ENCODE measurements at places on chromosomes 11 and 22. TPM values are rescaled to one million over a fixed set of nuclear protein-coding genes. Genes with fewer than 3 reads are reported as not detected.
A peak's percentile ranks its signal among the peaks of the same experiment; 100 is the strongest.

DNA sequence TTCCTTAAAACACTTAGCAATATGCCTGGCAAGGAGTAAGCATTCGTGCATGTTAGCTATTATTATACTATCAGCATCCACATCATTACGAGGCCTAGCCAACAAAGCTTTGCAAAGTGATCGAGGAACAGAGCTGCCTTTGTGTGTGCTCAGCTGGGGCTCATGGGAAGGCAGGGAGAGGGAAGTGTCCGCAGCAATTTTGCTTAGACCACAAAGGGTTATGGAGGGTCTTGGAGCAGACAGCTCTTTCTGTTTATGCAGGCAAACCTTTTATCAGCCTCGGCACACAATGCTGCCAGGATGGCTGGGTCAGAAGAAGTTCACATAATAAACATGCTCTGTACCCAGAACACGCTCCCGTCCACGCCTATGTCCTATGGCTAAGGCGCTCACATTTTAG lies 10.9 kb upstream of the DKK3 start:
- DNase-seq, result no peak
- H3K36me3 ChIP-seq, result no peaks in the 10 kb centered on the region
- H3K4me1 ChIP-seq, result no peaks in the 10 kb centered on the region
- H3K27ac ChIP-seq, result no peak overlapping the region
- no peak overlapping the region for H3K4me3 ChIP-seq

The ARHGAP8 gene
- total RNA-seq, result 9.3 TPM

The DSCAML1 gene
- total RNA-seq, result 0.25 TPM

DNA sequence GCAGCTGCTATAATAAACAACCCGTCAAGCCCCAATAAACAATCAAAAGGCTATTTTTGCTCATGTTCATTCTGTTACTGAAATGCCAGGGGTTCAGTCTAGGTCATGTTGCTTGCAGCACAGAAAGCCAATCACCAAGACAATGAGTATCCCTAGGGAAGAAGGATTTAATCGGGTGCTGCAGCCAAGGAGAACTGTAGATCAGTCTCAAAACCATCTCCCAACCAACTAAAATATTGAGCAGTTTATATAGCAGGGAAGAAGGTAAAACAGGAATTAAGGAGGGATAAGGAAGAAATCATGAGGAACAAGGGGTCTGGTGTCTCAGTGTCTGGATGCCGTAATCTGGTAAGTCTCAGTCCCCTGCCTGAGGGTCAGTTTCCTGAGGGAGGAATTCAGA lies 169.5 kb downstream of the BLID start:
- no peaks in the 10 kb centered on the region for H3K36me3 ChIP-seq
- no peaks in the 10 kb centered on the region for H3K27me3 ChIP-seq
- DNase-seq, result no peak
- no peaks in the 10 kb centered on the region for H3K4me1 ChIP-seq
- no peak overlapping the region for H3K27ac ChIP-seq
- no peak overlapping the region for H3K4me3 ChIP-seq

DNA sequence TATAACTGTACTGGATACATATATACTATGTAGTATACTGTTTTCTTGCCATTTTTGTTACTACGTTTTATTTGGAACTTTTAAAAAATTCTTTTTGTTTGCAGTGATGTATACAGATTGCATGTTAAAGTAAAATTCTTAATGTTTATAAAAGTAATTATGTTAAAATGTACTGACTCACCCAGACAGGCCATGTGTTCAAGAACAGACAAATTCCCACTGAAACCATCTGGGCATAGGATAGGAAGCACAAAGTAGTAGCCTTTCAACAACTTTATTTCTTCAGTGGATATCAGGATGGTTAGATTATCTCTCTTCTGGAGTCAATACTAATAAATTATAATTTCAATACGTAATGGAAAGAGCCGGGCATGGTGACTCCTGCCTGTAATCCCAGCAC lies 19.8 kb downstream of the PRMT3 start:
- no peak overlapping the region for H3K4me3 ChIP-seq
- H3K4me1 ChIP-seq, result no peaks in the 10 kb centered on the region
- no peak overlapping the region for H3K27ac ChIP-seq

GRCh38 chr11:112391086-112391485 lies 130.4 kb upstream of the PLET1 start:
- H3K36me3 ChIP-seq, result no peaks in the 10 kb centered on the region
- H3K4me3 ChIP-seq, result no peak overlapping the region
- H3K27ac ChIP-seq, result no peak overlapping the region

DNA sequence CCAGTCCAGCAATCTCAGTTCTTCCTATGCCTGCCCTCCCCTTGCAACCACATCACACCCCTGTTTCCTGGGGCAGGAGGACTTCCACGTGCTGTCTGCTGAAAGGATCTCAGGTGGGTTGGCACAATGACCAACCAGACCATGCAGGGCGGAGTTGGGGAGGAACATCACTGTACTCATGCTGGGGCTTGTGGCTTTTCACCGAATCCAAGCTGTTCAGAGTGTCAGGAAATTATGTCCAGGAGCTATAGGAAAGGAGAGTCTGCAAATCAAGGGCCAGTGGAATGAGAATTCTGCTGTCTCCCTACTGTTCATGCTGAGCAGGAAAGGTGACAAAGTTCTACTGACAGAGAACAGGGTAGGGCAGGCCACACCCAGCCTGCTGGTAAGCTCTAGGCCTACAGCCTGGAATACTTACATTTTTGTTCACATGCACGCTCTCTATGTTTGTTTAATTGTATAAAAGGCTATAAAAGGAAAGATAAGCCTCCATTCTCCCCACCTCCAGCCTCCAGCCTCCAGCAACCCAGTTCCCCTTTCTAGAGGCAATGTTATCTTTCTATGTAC lies 1.7 kb upstream of the PLAAT2 start:
- H3K27ac ChIP-seq, result no peak overlapping the region
- no peak overlapping the region for H3K4me3 ChIP-seq
- no peak for DNase-seq
- H3K27me3 ChIP-seq, result no peaks in the 10 kb centered on the region
- H3K36me3 ChIP-seq, result no peaks in the 10 kb centered on the region

GRCh38 chr11:12812849-12813248 lies 138.6 kb downstream of the TEAD1 start:
- peaks cover 73% of the 10 kb centered on the region for H3K4me1 ChIP-seq
- no peaks in the 10 kb centered on the region for H3K36me3 ChIP-seq
- H3K4me3 ChIP-seq, result no peak overlapping the region
- no peak for DNase-seq

DNA sequence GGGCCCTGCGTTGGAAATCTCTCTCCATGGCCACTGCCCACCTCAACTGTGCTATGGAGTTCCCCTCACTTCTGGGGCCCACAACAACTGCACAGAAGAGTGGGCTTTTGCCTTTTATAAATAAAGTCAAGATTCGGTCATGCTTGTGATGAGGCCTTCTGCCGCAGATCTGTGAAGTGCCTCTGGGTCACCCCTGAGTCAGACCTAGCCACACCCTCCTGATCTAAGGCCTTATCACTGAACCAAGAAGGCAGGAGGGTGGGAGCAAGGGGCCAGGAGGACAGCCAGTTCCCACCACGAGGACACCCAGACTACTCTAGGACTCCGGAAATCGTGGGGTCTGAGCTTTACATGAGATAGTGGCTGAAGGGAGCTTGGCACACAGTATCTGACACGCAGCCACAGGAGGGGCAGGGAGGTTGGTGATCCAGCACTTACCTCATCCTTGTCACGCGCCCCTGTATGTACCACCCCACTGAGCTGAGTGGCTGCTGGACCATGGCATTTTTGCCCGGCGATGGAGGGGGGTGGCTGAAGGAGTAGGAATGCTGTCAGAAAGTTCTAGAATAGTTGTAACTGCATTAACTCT lies 115.7 kb downstream of the ABTB2 start:
- no peak for DNase-seq
- H3K4me1 ChIP-seq, result peaks cover 23% of the 10 kb centered on the region
- no peaks in the 10 kb centered on the region for H3K27me3 ChIP-seq
- no peak overlapping the region for H3K27ac ChIP-seq

The GAB4 gene
- not detected for total RNA-seq

DNA sequence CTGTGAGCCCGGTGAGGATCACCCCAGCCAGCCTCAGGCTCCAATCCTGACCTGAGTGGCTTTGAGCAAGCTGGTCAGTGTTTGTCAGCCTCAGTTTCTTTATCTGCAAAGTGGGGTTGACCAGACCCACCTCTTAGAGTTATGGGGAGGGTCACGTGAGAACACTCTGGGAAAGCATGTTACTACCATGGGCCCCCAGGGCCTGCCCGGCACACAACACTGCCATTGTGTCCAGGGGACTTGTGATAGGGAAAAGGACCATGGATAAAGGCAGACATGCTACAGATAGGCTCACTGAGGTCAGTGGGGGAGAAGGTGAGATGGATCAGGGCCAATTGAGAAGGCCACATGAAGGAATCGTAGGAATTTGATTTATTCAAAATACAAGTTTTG lies 32.1 kb upstream of the SUSD2 start:
- H3K36me3 ChIP-seq, result no peaks in the 10 kb centered on the region
- no peak overlapping the region for H3K4me3 ChIP-seq
- no peak for DNase-seq
- peaks cover 47% of the 10 kb centered on the region for H3K4me1 ChIP-seq
- peak overlapping the region; percentile 86 for H3K27ac ChIP-seq

GRCh38 chr11:45185228-45185729 lies 38.8 kb downstream of the PRDM11 start:
- H3K27me3 ChIP-seq, result no peaks in the 10 kb centered on the region
- no peaks in the 10 kb centered on the region for H3K36me3 ChIP-seq
- DNase-seq, result no peak
- no peak overlapping the region for H3K27ac ChIP-seq
- peaks cover 14% of the 10 kb centered on the region for H3K4me1 ChIP-seq
- H3K4me3 ChIP-seq, result no peak overlapping the region

The KREMEN1 gene
- total RNA-seq, result 24.6 TPM

DNA sequence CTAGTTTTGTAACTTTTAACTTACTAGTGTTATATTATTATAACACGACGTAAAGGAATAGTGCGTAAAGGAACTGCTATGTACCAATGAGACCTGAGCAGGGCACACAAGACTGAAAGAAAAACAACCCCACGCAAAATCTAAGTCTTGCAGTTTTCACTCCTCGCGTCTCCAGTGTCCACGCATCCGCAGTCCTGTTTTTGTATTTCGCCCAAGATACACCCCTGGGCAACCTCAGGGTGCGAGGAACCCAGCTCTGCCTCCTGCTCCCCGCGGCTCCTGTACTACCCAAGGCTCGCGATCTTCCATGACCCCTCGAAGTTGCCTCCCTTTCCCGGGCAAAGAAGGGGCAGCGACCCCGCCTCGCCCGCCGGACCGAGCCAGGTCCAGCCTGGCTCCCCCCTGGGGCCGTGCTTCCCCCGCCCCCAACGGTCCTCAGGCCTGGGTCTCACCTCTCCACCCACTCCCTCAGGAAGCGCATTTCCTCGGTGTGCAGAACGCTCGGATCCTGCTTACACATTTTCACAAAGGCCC lies 393 bp downstream of the ST13 start:
- H3K27me3 ChIP-seq, result no peaks in the 10 kb centered on the region
- no peaks in the 10 kb centered on the region for H3K36me3 ChIP-seq
- peak overlapping the region; percentile 84 for H3K4me3 ChIP-seq
- peaks cover 63% of the 10 kb centered on the region for H3K4me1 ChIP-seq

GRCh38 chr22:49166746-49167145 lies 660.9 kb downstream of the BRD1 start:
- H3K27ac ChIP-seq, result no peak overlapping the region
- no peaks in the 10 kb centered on the region for H3K4me1 ChIP-seq
- no peak overlapping the region for H3K4me3 ChIP-seq
- H3K27me3 ChIP-seq, result no peaks in the 10 kb centered on the region
- no peaks in the 10 kb centered on the region for H3K36me3 ChIP-seq
